8988T (cell line): ENCODE measurements at places on chromosomes 16 and 17.
A peak's percentile ranks its signal among the peaks of the same experiment; 100 is the strongest.

- DNase-seq, result no peak
Observed at GRCh38 chr17:35161281-35161761, 13.7 kb downstream of the UNC45B start.

DNA sequence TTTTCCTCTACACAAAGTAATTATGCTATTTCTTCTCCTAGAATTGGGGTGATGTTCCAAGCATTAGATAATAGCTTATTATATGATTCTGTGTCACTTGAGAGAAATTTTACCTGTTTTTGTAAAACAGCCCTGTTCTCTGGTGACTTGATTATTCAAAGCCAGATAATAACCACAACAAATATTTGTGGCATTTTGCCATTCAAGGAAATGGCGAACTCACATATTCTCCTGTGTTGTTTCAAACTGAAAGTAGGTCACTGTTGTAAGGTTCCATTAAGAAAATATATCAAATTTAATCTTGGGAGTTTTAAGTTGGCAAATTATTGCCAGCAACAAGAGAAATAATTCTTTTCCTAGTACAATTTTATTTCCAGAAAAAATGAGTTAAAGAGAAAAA is 124.8 kb downstream of the STXBP4 start:
- no peak for DNase-seq

DNA sequence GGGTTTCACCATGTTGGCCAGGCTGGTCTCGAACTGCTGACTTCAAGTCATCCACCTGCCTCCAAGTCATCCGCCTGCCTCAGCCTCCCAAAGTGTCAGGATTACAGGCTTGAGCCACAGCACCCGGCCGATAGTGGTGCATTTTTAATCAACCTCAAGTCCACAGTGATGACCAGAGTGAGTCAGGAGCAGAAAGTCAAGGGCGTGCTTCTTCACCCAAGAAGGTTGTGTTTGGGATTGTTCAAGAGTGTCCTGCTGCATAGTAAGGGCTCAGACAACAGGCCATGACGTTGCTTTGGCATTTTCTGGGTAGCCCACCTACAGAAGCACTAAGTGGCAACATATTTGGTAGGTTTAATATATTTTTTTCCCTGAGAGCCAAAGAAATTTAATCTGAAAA is 108.3 kb upstream of the FAM20A start:
- DNase-seq, result no peak

DNA sequence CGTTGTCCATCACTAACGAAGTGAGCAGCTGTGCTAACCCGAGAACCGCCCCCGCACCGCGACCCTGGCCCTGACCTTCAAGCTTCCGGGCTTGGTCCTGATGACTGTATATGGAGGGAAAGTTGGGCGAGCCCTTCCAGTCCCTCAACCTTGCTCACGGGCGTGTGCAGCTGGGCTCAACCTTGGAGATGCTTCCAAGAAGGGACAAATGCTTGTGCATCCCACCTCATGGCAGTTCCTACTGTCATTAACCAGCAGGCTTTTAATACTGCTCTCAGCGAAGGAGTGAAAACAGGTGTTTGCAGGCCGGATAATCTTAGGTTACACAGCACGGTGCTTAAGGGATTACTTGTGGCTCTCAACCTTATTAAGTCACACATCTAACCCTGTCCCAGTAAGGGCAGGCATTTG is 33.5 kb downstream of the SRL start:
- DNase-seq, result no peak

GRCh38 chr17:16417896-16418684 is 2.7 kb downstream of the TRPV2 start:
- no peak for DNase-seq

GRCh38 chr17:51461578-51462004 is 201.2 kb downstream of the UTP18 start:
- DNase-seq, result peak; percentile 20

DNA sequence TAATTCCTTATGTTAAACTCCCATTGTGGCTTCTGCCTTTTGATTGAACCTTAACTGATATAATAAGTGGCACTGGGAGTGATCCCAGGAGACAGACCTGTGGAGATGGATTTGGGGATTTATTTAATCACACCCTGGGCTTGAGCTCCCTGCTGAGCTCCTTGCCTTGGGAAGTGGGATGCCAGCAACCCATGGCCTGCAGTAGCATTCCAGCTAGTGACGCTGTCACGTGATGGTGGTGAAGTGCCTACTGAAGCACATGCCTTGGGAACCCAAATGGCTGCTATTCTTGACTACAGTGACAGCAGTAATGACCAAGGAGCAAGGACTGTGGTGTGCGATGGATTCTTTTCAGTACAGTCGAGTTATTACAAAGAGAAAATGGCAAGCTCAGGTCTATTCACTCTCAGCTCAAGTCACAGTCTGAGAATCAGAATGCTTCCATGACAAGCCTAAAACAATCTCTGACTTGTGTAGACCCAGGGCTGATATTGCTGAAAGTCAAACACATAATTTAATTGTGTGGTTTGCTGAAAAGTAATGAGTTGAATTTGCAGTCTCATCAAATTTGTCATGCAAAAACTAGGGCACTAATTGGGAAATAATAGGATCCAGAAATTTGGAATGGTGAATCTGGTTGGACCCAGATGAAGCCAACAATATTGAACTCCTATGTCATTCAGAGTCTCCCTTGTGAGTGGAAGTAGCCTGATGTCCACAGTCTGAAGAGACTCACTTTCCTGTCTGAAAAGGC is 47.1 kb downstream of the BCL7C start:
- DNase-seq, result no peak

DNA sequence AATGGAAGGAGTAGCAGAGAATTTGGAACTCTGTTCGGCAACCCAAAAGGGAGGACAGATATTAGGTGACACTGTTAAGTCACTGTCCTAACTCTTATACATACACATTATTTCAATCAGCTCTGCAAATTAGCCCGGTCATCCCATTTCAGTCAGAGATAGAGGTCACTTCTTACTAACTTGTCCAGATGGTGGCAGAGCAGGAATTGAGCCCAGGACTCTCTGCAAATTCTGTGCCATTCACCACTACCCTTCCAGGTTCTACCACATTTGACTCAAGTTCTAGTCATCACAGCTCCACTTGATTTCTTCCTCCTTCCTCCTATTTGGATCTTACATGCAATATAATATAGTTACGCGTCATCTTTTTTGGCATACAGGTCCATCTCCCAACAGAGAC is 35.9 kb upstream of the NUDT7 start:
- no peak for DNase-seq
